ENCODE measurements at places on chromosomes 5 and 9. TPM values are rescaled to one million over a fixed set of nuclear protein-coding genes. Genes with fewer than 3 reads are reported as not detected.

BHMT2 gene
- total RNA-seq, result 1.2 TPM

RLN2 gene
- total RNA-seq, result not detected

PKD2L2 gene
- not detected for total RNA-seq

EPB41L4B gene
- total RNA-seq, result not detected

LRRTM2 gene
- 0.89 TPM for total RNA-seq

ZNF618 gene
- total RNA-seq, result 13.5 TPM

EGR1 gene
- 2.1 TPM for total RNA-seq

PRR16 gene
- 1.8 TPM for total RNA-seq

IFNA7 gene
- not detected for total RNA-seq
